CMK (cell line): ENCODE measurements at places on chromosomes 6 and 20.

- DNase-seq = no peak
Observed at GRCh38 chr20:54054516-54054915, 15.9 kb downstream of the BCAS1 start.

- DNase-seq = no peak
Observed at GRCh38 chr20:41411391-41411847, 44.8 kb upstream of the EMILIN3 start.

DNA sequence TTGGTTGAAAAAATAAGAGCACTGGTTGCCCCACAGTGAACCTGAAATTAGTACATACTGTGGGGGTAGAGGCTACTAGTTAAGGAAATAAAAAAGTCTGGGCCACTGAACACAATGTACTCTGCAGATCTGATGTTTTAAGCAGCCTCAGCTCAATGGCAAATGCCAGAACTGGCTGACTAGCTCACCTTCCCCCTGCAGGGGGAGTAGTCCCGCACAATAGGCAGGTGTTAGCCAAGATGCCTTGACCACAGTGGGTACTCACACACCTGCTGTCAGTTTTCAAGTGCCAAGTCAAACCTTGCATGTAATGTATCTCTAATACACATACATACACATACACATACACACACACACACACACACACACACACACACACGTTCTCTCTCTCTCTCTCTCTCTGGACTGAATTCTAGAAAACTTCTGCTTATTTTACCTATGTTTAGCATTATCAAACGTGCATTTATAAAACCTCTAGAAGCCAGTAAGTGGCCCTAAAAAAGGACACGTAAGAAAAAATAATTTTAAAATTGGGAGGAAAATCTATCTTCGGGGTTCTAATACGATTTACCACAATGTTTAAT is 36.1 kb downstream of the GMDS start:
- DNase-seq = no peak

GRCh38 chr20:53547664-53548239 is 45.9 kb downstream of the ZNF217 start:
- no peak for DNase-seq

GRCh38 chr6:168029459-168030217 is 32.2 kb downstream of the KIF25 start:
- DNase-seq = no peak

DNA sequence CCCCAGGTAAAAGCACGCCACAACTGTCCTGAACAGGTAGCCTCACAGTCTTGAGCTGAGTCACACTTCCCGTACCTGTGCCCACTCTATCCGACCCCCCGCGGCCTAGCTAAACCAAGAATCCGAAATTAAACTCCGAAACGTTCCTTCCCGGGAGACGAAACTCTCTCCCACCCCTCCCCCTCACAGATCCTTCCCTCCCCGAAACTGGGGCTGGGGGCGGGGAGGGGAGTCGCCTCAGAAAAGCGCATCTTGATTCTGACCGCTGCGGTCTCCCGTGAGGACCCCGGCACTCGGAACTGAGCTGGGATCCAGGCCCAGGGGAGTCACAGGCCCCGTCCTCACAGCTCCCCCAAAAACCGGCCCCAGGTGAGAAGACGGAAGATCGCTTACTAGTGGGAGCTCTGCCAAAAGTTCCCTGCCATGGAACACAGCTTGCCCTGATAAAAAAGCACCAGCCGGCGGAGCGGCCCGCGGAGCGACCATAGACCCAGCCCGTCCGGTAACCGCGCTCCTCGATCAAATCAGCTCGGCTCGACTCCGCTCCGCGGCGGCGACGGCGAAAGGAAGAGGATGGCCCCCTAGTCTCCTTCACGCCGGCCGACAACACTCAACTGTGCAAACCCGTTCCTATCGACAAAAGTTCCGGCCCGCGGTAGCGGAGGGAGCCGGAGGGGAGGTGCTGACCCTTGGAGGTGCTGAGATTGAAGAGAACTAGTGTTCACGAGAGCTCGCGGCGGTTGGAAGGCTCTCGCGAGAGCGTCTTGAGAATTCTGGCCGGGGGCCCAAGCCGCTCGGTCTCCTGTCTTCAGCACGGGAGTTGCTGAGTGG is at the start of gene CCNC:
Gene CCNC, minus strand, starts transcription at position 558 of the 831 bp plus-strand sequence. Its CDS starts 133 bp downstream, at position 425.
- DNase-seq = peak; percentile 86

DNA sequence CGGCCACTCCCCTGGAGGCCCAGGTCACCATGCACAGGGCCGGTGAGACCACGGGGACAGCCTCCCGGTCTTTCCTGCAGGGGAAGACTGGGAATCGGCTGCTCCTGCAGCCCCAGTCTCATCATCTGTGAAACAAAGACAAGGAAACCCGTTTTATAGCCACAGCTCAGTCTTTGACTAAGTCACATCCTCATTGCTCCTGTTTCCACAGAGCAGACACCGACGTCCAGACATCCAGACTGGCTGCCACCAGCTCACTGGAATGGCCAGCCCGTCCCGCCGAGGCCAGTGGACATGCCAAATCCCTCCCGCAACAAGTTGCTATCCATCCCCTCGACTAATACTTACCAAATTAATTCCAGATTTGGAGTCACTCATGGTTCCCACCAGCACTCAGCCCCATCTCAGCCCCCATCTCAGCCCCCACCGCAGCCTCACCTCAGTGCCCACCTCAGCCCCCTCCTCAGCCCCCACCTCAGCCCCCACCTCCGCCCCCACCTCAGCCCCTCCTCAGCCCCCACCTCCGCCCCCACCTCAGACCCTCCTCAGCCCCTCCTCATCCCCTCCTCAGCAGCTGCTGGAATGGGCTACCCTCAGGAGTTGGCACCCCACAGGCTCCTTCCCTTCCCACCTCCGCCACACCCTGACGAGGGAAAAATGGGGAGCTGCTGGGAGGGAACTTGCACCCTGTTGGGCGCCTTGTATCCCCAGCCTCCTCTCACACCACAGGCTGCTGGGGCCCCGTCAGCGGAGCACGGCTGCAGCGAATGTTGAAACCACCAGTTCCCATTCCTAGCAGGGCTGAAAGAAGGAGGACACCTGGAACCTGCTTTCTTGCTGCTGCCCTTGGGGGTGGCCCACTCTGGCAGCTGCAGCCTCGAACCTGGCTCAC is 48.7 kb downstream of the YTHDF1 start:
- no peak for DNase-seq

GRCh38 chr6:134622382-134623173 is 304.7 kb upstream of the SGK1 start:
- DNase-seq = no peak

DNA sequence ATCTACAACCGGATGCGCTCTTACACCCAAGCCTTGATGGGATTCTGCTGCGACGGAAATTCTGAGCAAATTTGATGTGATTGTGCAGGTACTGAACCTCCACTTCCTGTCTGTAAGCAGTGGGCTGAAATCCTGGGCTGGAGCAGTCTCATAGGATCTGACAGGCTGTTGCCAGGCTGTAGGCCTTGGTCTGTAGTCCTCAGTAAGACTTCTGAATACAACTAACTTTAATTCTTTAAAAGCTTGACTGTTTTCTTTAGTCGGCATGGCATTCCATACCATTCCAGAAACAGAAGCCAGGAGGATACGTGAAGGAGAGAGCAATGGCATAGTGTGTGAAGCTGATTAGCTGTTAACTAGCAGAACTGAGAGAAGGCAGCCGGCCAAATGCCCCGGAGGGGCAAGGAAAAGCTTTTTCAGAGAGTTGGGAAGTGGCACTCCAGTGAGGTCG is 68.3 kb downstream of the ADTRP start:
- no peak for DNase-seq

GRCh38 chr6:127289934-127290333 is 23.3 kb downstream of the RNF146 start:
- no peak for DNase-seq

- no peak for DNase-seq
Observed at GRCh38 chr6:111958534-111958933, 85.3 kb upstream of the FYN start.

- DNase-seq = no peak
Observed at GRCh38 chr6:107600936-107601335, 111.0 kb downstream of the SOBP start.

GRCh38 chr6:119609865-119610264 is 260.3 kb upstream of the MAN1A1 start:
- no peak for DNase-seq

DNA sequence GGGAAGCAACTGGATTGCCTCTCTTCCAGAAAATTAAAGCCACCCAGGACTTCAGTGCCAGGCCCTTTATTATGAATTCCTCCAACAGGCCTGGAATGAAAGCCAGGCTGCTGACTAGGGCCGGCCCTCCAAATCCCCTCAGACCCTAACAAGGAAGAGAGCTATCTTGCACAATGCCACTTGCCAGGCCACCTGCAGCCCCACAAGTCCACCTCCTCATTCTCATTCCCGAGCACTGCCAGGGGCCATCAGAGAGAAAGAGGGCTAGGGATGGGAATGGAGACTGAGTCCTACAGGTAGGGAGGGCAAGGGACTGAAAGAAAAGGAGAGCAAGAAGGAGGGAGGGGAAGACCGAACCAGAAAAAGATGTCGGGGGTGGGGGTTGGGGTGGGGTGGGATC is 86.5 kb downstream of the MRPL14 start:
- no peak for DNase-seq

DNA sequence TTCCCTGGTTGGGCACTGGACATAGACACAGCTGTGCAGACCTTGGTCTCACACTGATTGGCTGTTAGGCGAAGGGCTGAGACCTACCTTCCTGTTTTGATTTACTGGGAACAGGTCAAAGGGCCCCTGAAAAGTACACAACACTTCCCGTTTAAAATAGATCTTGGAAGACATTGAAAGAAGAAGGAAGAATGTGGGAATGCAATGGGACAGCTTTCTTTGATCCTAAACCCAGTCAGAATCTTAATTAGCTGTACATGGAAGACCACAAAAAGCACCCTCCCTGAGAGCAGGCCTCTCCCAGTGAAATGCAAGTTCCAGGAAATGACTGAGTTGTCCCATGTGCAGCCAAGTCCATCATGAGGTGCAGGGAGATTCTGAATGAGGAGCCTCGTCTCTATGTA is 83.6 kb upstream of the EXOC2 start:
- no peak for DNase-seq

GRCh38 chr20:23114448-23115082 is 28.4 kb upstream of the CD93 start:
- DNase-seq = no peak

DNA sequence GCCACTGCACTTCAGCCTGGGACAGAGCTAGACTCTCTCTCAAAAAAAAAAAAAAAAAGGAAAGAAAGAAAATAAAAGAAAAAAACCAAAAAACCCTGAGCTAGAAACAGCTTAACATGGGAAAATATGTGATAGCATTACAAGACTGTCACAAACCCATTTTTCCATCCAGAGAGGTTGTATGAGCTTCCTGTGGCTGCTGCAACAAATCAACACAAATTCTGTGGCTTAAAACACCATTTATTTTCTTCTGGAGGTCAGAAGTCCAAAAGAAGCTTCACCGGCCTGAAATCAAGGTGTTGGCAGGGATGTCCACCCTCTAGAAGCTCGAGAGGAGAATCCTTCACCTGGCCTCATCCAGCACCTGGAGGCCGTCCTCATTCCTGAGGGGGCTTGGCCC is 21.7 kb upstream of the SSR1 start:
- no peak for DNase-seq

DNA sequence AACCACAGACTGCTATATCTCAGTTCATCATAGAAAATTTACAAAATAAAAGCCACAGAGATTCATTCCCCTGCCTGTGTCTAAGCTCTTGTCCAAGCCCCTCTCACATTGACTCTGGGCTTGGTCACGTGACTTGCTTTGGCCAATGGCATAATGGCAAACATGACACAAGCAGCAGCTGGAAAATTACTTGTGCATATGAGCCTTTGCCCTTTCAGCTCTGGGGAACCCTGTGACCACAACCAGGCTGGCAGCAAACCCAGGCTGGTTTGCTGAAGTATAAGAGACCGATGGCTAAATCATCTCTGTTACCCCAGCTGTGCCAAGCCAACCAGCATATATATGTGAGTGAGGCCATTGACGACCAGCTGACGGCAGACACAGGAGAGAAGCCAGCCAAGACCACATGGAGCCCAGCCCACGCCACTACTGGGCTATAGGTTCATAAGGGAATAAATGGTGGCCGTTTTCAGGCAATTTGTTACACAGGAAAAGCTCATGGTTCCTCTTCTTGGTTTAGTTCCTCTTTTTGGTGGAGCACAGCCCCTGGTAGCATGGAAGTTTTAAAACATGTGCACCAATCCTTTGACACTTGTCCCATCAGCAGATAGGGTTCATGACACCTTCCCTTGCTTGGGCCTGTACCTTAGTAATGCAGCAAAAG is 31.8 kb upstream of the RSPO4 start:
- DNase-seq = peak; percentile 32

- no peak for DNase-seq
Observed at GRCh38 chr6:52416629-52417151, 3.5 kb upstream of the EFHC1 start.

DNA sequence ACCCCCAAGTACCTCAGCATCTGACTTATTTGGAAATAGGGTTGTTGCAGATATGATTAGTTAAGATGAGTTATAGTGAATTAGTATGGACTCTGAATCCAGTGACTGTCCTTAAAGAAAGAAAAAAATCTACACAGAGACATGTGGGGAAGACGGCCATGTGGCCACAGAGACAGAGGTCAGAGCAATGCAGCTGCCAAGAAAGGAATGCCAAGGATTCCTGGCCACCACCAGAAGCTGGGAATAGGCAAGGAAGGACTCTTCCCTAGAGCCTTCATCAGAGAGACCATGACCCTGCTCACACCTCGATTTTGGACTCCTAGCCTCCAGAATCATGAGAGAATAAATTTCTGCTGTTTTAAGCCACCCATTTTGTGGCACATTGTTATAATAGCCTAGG is 81.8 kb downstream of the FYN start:
- DNase-seq = no peak

DNA sequence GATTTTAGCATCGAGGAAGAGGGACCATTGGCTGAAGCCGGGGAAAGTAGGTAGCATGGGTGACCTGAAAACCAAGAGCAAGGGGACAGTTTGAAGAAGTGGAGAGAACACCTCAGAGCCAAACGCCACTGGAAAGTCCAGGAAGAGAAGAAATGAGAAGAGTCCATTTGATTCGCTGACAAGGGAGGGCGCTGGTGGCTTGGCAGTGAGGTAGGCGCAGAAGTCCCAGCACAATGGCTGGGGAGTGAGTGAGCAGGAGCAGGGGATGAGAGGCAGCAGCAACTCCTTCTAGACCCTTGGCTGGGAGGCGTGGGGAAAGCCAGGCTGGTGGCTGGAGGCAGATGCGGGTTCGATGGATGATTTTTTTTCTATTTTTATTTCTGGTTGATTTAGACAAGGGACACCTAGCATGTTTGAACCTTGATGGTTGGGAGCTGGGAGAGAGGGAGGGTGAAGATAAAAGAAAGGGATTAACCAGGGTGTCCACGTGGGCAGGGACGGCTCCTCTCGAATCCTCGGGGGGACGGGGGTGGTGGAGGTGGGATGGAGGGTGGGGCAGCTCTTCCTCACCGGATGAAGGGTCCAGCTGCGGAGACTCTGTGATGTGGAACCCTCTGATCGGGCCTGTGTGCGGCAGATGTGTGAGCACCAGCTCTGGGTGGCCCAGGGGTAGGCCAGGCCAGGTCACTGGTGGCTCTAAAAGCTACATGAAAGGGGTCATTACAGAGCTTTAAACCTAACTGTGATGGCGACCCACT is 164.2 kb downstream of the NFATC2 start:
- no peak for DNase-seq
